COR-L47 (cell line): ENCODE measurements at places on chromosomes 11 and 22.
A peak's percentile ranks its signal among the peaks of the same experiment; 100 is the strongest.

DNA sequence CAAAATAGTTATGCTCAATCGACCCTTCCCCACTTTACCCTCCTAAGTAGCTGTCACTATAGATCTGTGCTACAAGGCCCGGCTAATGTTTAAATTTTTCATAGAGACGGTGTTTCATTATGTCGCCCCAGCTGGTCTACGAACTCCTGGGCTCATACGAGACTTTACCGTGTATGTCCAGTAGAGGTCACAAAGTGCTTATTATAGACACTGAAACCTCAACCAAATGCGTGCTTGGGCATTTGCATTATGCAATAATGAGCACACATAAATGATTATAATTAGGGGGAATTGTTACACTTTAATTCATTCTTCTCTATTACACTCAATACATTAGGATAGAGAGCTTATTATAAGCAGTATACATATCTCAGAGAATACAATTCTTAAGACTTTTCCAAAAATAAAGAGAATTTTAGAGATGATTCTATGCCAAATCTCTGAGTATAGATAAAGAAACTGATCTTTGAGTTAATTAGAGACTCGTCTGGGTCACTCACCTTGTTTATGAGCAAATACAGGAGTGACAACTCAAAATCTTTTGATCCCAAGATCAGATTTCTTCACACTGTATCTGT is 12.5 kb upstream of the MRPL16 start:
- peak; percentile 46 for DNase-seq

- no peak for DNase-seq
These were observed 17.4 kb downstream of the CEP164 start for GRCh38 chr11:117345039-117345438.

GRCh38 chr22:21624120-21624879 is 5.5 kb downstream of the YDJC start:
- no peak for DNase-seq

DNA sequence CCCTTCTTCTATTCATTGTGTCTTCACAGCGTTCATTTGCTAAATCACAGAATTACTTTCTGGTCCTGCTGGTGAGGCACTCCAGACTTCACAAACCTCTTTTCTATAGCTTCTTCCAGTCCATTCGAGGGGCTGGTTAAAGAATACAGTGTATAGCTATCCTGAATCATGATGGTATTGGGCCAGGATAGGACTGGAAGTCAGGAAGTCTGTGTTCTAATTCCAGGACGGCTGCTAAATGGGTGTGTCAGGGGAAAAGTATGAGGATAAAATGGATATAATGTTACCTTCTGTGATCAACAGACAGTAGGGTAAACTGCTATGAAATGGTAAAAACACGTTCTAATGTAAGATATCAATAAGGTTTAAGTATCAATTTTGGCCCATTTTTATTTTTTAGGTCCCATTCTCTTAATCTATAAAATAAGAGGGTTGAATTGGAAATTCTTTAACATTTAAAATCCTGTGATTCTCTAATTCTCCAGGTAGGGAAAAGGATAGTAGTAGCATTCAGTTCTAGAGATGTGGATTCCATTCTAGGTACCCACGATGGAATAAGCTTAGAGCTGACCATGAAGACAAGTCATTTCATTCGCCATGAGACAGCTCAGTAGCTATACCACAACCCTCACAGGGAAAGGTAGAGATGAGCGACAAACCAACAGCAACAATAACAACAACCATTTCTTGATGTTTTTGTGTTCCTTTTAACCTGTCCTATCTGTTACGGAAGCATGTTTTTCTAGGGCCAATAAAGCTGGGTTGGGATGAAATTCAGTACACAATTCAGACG is 96.1 kb downstream of the SLC1A2 start:
- no peak for DNase-seq

DNA sequence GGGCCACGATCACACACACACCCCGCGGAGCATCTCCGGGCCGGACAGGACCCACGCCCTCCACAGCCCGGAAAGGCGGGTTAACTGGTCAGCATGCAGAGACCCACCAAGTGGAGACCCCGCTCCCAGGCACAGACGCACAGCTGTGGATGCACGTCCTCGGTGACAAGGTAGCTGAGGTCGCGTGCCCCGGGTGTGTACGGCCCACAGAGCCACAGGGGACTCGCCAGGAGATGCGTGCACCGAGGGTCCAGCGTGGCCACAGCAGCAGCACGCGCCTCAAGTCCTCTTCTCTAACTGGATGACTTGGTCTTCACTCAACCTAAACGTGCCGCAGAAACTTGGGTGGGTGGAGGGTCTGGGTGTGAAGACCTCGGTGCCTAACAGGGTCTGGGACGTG is 5.5 kb downstream of the H19 start:
- no peak for DNase-seq

DNA sequence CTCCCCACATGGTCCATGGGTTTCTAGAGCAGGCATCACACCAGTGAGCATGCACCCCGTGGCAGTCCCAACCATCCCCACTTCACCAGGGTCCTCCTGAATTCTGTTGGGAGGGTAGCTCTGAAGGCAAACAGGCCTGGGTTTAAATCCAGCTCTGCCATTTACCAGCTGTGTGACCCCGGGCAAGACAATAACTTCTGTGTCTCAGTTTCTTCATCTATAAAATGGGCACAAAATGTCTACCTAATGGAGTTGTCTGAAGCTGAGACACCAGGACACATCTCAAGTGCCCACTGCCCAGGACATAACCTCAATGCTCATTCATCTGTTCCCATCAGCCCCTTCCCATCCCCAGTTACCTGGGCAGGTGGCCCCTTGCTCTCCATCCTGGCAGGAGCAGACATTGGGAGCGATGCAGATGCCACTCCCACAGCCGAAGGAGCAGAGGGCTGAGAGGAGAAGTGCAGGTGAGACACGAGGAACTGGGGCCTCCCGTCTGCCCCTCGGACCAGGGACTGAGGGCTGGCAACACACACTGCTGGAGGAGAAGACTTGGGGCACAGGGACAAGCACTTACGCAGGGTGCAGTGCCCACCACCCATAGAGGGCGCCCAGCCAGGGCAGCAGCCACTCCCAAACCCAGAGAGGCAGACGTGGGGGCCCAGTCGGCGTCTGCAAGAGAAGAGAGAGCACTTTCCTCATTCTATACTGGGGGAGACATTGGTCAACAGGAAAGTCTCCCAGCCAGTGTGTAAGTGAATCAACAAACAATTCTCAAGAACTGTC is 4.0 kb downstream of the VWCE start:
- no peak for DNase-seq

- DNase-seq: no peak
These were observed 23.3 kb downstream of the MYH9 start for GRCh38 chr22:36364255-36365019.

DNA sequence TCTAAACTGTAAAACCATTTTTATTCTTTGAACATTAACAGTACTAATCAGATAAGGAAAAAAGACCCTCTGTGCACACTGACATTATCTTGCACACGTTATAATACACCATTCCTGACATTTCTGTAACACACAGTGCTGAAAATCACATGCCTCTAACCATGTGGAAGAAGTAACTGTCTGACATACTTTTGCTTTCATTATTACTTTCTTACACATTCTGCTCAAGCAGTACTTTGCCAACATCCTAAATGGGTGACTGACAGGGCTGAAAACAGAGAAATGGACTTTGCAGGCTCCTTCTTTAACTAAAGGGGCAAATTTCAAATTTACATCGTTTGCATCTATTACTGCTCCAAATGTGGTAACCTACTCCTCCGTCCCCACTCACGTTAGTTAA is 22.8 kb upstream of the TP53AIP1 start:
- no peak for DNase-seq

DNA sequence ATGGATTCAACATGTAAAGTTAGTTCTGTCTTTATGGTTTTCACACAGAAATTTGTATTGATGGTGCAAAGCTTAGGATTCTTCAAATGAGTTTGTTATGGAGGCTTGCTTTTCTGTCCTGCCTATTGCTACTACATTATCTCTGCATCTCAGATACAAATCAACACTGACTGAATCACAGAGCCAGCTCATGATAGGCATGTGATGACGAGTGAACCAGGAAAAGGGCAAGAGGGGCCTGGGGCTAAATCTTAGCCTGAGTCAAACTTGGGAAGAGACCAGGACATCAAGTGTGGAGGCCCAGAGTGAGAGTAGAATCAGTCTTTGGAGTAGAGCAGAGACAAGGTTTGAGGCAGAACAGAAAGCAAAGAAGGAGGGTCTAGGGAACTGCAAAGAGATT is 107.1 kb upstream of the CD44 start:
- DNase-seq: no peak

DNA sequence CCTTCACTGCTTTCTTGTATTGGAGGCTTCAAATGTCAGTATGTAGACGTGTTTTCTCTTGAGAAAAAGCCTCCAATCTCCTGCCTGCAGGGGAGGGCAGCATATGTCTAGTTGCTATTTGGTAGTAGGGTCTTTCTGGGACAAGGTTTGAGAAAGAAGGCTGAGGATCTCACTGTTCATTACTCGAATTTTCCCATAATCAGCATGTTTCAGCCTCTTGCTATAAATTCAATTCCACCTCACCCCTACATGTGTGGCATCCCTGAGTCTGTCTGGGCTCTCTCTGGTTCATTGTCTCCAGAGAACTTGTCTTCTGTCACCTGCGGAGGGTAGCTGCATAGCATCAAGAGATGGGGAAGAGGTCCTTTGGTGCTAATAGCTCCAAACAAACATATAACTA is 19.5 kb upstream of the CCDC83 start:
- DNase-seq: no peak

DNA sequence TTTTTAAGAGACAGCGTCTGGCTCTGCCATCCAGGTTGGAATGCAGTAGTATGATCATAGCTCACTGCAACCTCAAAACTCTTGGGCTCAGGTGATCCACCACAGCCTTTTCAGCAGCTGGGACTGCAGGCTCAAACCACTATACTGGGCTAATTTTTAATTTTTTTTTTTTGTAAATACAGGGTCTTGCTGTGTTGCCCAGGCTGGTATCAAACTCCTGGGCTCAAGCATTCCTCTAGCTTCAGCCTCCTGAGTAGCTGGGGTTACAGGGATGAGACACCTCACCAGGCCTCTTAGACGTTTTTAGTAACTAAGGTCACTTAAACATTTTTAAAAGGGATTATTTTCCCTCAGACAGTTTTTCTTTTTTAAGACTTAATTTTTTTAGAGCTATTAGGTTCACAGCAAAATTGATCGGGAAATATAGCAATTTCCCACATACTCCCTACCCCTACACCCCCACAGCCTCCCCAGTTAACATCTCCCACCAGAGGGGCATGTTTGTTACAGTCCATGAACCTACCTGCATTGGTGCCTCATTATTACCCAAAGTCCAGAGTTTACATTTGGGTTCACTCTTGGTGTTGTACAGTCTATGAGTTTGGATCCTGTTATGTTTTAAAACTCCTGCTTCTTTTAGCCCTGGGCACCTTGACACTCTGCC is 3.9 kb downstream of the BCR start:
- no peak for DNase-seq
